Epithelial cell of umbilical artery (primary cell): ENCODE measurements at places on chromosomes 12 and 14. TPM values are rescaled to one million over a fixed set of nuclear protein-coding genes. Genes with fewer than 3 reads are reported as not detected.

TAS2R31 gene
- total RNA-seq = 5.2 and 6.8 TPM in 2 replicates

FGF23 gene
- total RNA-seq = not detected in 2 replicates

STAC3 gene
- total RNA-seq = 0.30 and 0.32 TPM in 2 replicates

RFX4 gene
- total RNA-seq = not detected in 2 replicates

RASSF8 gene
- total RNA-seq = 53.3 and 85.7 TPM in 2 replicates

CFAP73 gene
- total RNA-seq = not detected in 2 replicates

RTN1 gene
- 0.61 and 0.65 TPM in 2 replicates for total RNA-seq

VDR gene
- total RNA-seq = under 0.01 and 0.30 TPM in 2 replicates

FAIM2 gene
- under 0.01 and 0.15 TPM in 2 replicates for total RNA-seq

TEX52 gene
- not detected in 2 replicates for total RNA-seq

NRXN3 gene
- under 0.01 TPM in 2 replicates for total RNA-seq

EID3 gene
- 1.9 and 10.3 TPM in 2 replicates for total RNA-seq

PHLDA1 gene
- total RNA-seq = 29.9 and 34.3 TPM in 2 replicates

TMEM30B gene
- under 0.01 TPM in 2 replicates for total RNA-seq

POTEG gene
- not detected in 2 replicates for total RNA-seq
